ENCODE measurements at places on chromosomes 3 and 15.

DNA sequence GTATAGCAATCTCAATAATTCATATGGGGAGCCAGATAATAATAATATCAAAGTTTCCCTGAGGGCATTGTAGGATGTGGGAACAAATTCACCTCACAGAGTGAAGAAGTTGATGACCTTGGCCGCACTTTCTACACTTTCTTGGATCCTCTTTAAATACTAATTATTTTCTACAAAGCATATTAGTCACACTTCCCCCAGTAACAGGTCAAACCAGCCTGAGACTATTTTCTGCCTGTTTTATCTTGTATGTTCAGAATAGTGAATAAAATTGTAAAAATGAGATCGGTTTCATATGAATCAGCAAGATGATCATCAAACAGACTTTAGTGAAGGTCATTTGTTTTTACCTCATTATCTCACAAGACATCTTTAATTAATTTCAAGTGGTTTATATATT, 2.3 kb upstream of the OR5K3 start:
- no peak for DNase-seq

DNA sequence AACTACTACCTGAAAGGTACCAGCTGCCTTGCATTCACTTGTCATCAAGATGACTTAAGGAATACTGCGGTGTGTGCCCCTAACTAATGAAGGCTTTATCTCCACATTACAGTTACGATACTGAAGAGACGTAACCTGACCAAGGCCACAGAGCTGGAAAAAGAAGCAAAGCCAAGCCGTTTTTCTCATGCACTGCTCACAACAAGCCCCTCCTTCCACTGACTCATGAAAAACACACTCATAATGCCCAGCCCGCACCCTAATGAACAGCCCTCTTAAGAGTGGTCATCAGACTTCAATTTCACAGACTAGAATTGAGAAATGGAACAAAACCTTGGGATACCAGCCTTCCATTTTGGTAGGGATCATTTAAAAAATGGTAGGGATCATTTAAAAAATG, 11.6 kb downstream of the PSMD6 start:
- no peak for DNase-seq

GRCh38 chr15:51625236-51625635, 2.7 kb upstream of the DMXL2 start:
- DNase-seq = no peak

DNA sequence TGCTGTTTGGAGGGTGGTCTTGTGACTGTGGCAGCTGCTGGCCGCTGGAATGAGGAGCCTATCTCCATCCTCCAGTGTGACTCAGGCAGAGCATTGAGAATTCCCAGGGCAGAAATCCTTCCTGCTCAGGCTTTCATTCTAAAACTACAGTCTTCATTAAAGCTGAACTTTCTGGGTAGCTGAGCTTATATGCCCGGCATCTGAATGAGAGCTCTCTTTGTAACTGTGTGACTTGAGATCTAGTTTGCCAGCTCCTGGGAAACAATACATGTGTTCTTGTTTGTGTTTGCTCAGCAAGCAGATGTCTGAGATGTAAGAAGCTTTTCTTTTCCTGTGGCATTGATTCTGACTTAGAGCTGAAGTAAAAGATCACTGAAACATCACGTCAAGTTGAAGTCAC, 22.4 kb downstream of the RLBP1 start:
- no peak for DNase-seq

DNA sequence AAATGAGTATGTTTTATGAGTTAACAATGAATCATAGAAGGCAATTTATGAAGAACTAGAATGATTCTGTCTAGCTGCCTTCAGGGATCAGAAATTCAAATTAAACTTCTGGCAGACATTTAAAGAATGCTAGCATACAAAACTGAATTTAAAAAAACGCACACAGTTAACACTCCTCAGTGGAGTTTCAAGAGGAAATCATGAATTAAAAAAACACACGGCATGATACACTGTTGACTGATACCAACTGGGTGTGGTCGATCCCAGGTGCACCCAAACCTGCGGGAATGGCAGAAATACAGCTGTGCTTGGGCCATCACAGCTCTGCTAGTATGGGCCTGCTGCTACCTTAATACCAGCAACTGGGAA, 526.0 kb downstream of the FOXP1 start:
- no peak for DNase-seq

- DNase-seq = no peak
These were observed 1575.1 kb downstream of the OTOL1 start for GRCh38 chr3:163071713-163072112.

DNA sequence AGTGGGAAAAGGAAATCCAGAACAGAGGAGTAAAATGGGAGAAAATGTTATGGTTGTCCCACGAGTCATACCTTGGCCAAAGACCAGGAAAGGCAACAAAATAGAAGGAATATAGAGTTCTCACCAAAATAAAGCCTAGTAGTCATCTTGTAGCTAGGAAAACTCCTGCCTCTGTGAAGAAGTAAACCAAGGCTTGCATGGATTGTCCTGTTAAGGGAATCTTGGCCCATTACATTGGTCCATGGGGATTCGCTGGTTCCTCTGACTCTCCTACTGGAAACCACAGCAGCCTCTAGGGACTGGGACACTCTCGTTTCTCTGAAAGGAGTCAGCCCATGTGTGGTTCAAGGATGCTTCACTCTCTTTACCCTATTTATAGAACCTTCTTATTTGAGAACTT, 62.9 kb upstream of the FNDC3B start:
- DNase-seq = no peak

GRCh38 chr3:146715170-146715569, 110.0 kb upstream of the PLSCR5 start:
- DNase-seq = no peak

Data from stimulated activated CD8-positive, alpha-beta memory T cell treated with anti-CD3 and anti-CD28 coated beads, Interleukin-12 subunit alpha, Interleukin-12 subunit beta, amount 100 ng/mL, for 1 hour (primary cell).